ENCODE measurements at places on chromosomes 1 and 21.

- no peak for DNase-seq
Observed at GRCh38 chr1:64041371-64042131, 161.9 kb upstream of the UBE2U start.

- peak; percentile 14 for DNase-seq
Observed at GRCh38 chr1:17831597-17831996, 76.5 kb downstream of the ACTL8 start.

DNA sequence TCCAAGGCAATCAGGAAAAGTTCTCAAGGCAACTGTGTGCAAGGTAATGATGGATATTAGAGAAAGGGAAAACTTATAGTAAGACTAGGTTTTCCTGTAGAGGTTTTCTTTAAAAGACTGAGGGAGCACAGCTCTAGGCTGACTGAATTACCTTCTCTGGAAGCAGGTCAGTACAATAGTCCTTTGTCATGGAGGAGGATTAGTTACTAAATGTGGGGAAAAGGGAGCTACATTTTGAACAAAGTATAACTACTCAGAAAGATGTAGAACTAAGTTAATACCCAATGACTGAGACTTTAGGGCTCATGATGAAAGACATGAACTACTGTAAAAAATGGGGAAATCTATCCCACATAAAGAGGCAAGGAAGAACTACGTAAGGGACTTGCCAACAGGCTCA, 148.6 kb upstream of the HP1BP3 start:
- no peak for DNase-seq

DNA sequence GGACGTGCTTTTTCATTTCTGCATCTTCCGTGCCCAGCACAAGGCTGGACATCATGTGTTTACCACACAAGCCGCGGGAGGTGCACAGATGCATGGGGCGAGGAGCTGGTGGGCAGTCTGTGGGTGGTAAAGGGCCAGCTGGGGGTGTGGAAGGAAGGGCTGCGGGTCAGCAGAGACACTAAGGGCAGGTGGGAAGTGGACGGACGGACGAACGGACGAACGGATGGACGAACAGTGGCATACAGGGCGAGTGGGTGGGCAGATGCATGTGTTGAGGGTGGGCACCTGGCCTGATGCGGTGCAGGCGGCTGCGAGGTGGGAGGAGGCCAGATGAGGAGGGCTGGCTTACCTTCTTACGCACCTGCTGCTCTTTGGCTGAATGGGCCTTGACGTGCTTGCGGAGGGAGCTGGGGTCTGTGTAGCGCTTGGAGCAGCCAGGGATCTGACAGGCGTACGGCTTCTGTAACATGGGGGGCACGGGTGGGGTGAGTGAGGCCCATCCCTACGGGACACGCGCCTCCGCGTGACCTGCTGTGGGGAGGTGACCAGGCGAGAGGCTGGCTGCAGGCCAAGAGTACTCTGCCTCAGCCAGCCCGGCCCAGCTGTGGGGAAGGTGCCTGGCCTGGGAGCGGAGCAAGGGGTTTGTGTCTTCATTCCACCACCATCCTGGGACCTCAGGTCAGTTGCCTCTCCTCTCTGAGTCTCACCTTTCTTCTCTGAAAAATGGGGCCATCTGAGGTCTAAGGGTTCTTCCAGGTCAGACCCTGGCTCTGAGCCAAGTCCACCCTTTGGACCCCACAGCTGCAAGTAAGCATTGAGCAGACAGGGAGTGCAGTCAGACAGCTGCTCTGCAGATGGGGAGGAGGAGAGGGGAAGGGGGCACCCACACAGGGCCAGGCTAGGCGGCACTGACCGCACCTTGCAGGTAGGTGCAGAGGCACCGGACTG, 65.5 kb downstream of the DMRTB1 start:
- DNase-seq: no peak

GRCh38 chr1:28273216-28273860, 14.0 kb downstream of the SESN2 start:
- no peak for DNase-seq

DNA sequence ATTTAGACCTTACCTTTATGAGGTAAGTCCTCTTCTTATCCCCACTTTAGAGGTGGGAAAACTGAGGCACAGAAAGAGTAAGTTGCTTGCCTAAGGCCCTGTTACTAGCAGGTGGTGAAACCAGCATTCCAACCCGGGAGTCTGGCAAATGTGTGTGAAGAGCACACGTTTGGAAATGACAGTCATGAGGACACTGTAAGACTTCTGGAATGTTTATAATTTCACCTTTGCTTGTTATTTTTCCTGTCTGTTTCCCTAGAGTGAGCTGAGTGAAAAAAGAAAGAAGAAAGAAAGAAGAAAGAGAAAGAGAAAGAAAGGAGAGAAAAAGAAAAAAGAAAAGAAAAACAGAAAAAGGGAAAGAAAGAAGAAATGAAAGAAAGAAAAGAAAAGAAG, 21.2 kb upstream of the LGALS8 start:
- DNase-seq: no peak

DNA sequence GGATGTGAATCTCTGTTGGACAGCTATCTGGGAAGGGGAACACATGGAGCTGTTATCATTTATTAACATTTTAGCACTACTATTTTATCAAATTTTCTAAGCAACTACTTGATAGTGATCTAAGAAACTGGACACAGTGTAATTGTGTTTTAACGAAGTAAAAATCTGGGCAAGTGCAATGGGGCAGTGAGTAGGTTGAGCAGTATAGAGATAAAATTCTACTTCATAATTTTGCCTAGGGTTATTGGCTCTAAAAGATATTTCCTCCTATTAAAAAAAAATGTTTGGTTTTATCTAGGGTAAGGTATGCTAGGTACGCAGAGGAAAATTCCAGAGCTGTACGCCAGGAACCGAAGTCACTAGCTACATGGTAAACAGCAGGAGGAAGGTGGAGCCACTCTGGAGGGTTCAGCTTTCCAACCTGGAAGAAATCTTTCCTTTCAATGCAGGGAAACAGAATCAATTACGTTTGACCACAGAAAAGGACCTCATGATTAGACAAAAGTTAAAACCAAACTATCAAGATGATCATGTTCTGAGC, 43.3 kb downstream of the BCAR3 start:
- DNase-seq: no peak

All from HFF-Myc (cell line).